ENCODE measurements at places on chromosomes 2 and 18.

DNA sequence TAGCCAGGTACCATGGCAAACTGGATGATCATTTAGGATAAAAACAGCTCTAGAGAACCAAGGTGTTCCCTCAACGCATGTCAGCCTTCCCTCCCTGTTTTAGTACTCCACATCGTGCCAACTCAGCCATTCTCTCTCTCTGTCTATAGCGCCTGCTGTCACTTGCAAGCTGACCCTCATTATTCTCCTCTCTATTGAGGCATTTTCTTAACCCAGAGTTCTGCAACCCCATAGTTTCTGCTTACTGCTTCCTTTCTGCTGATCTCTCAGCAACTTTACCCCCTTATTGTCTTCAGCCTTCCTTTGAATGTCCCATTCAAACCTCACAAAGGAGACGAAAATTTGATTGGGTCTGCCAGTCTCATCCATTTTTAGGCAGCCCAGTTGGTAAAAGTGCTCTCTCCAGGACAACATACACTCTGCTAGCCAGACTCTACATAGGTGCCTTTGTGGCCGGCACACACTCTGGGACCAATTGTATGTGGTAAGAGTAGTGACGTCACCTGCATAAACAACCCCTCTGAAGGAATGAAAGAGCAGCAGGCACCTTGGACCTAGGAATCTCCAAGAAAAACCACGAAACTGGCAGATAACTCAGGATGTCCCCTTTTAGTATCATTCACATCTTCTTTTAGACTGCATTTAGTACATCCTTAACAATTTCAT lies 367.2 kb upstream of the KCNH7 start:
- no peak for DNase-seq

DNA sequence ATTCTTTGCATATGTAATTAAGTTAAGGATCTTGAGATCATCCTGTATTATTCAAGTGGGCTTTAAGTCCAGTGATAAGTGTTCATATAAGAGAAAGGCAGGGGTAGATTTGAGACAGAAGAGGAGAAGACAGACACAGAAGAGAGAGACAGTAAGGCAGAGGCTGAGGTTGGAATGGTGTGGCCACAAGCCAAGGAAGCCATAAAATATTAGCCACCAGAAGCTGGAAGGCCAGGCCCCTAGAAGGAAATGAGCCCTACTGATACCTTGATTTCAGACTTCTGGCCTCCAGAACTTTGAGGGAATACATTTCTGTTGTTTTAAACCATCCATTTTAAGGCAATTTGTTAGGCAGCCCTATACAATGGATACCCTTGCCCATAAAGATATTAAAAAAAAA lies 66.9 kb upstream of the DLX2 start:
- no peak for DNase-seq

GRCh38 chr2:63663013-63663864 lies 74.5 kb downstream of the MDH1 start:
- DNase-seq = no peak

- DNase-seq = no peak
These were observed 6.6 kb downstream of the IL1RN start for GRCh38 chr2:113133704-113134598.

DNA sequence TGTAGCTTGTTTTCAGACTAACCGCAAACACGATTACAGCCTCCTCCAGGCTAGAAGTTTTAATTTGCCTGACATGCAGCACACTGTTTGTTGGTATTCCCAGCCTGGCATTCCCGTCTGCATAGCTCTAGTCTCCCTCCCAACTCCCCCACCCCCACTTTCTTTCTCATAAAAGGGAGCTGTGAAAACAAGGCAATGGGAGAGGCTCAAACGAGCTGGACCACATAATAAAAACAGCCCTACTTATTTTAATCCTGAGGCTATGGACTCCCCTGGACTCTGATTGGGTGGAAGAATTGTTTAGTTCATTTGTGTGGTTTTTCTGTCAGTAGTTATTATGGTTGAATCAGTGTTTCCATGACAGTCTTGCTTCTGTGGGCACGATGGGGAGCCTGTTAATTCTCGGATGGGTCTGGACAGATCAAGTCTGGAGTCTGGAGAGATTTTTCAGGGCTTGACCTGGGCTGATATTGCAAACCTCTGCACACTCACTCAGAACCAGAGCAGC lies 1.2 kb downstream of the STON1 start:
- peak; percentile 35 for DNase-seq

GRCh38 chr2:205321231-205321630 lies 361.1 kb upstream of the NRP2 start:
- DNase-seq = no peak

- no peak for DNase-seq
These were observed 12.6 kb upstream of the TMEM214 start for GRCh38 chr2:27019931-27020855.

- no peak for DNase-seq
These were observed 50.2 kb upstream of the OSR1 start for GRCh38 chr2:19408592-19408991.

DNA sequence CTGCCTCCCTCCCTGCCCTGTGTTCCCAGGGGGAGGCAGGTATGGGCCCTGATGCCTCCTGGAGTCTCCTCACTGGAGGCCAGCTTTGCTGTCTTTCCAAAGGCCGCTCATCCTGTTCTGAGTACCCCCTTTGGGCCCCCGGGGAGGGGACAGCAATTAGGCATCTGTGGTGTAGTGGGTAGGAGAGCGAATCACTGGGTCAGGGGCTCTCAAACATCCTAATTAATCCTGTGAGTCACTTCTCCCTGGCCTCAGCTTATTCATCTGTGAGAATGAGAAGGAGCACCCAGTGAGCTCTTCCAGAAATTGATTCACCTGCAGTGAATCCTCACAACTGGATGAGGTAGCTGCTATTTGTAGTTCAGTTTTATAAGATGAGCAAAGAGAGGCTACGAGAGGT lies 16.4 kb downstream of the TET3 start:
- no peak for DNase-seq

- DNase-seq = no peak
These were observed 193.2 kb downstream of the TPGS2 start for GRCh38 chr18:36635414-36636096.

GRCh38 chr2:146048141-146048540 lies 1528.2 kb upstream of the ZEB2 start:
- DNase-seq = no peak

GRCh38 chr2:196420143-196420542 lies 219.4 kb upstream of the CCDC150 start:
- no peak for DNase-seq

DNA sequence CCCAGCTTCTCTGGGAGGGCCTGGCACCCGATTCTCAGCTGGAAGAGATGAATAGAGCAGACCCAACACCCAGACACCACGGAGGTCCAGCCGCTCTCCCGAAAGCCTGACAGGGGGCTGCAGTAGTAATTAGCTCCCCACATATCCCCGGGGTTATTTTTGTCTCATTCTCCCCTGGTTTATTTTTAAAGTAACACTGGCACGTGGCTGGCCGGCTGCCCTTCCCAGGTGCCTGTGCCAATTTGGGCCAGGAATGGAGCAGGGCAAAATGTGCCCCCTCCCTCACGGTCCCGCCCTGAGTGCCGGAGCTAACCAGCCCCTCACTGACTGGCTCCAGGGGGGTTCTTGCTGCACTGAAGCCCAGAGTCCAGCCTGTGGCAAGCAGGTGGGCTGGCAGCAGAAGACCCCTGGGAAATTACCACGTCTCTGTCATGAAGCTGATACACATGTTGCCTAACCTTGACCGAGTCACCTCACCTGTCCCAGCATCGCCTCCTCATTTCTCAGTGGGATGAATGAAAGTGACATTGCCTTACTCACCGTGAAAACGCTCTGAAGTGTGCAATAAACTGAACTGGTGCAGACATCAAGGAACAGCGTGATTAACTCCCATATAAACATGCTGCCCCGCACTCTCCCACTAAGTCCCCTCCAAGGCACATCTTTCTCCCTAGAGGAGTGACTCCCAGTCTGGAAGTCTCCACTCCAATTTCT lies 18.4 kb downstream of the KCNK3 start:
- DNase-seq = no peak

- no peak for DNase-seq
These were observed 20.2 kb downstream of the CRACDL start for GRCh38 chr2:98915751-98916358.

- no peak for DNase-seq
These were observed 51.6 kb downstream of the APOB start for GRCh38 chr2:20992201-20992711.

DNA sequence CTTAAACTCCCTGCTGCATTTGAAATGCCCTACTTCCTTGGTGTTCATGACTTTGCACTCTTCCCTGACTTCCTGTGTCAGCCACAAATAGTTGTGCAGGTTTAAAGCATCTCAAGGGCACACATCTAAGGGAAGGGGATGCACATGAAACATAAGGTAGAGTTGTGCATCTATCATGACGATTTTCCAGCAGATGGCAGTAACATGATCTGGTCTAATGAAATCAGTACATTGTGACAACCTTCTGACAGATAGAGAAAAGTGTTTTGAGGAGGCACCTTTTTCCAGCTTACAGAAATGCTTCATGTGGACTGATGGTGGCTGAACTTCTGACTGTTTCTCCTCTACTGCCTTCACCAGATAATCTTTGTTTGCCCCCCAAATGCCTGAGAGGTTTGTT lies 238.9 kb downstream of the XIRP2 start:
- no peak for DNase-seq

DNA sequence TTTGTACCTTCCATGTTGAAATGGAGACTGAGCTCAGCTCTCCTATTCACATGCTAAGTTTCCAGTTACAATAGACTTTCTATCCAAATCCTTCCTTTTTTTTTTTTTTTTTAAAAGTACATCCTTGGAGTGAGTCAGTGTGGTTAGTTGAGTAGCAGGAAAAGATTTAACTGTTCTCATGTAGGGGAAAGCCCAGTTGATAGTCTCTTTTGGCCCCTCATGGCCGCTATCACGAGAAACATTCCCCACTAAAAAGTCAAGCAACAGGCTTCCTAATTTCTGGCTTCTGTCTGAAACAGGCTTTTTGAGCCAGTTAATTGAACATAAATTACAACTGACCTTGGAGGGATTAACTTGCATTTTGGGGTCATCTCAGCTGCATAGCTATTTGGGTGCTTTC lies 161.3 kb downstream of the MEIS1 start:
- no peak for DNase-seq

GRCh38 chr2:233807966-233808935 lies 30.1 kb downstream of the MROH2A start:
- DNase-seq = no peak

GRCh38 chr18:55641486-55641885 lies 53.5 kb upstream of the TCF4 start:
- DNase-seq = no peak

- DNase-seq = no peak
These were observed 15.8 kb downstream of the RIOK3 start for GRCh38 chr18:23468753-23469459.

DNA sequence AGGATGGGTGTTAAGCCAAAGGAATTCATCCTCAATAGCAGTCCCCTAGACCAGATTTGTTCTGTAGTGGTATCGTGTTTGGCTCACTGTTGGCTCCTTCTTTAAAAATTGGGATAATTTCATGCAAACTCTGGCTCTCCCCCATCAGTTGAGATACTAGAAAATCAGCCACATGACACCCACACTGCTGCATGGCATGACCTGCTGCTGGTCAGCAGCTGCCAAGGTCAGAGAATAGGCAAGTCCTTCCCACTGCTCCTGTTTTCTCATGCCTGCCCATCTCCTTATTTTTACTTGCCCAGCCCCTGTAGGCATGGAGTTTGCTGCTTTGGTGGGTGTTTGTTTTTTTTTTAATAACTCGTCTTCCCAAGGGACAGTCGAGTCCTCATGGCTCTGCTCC lies 1.0 kb upstream of the SNRNP200 start:
- no peak for DNase-seq

- DNase-seq = no peak
These were observed 764.0 kb downstream of the SUCLG1 start for GRCh38 chr2:83695037-83695436.

DNA sequence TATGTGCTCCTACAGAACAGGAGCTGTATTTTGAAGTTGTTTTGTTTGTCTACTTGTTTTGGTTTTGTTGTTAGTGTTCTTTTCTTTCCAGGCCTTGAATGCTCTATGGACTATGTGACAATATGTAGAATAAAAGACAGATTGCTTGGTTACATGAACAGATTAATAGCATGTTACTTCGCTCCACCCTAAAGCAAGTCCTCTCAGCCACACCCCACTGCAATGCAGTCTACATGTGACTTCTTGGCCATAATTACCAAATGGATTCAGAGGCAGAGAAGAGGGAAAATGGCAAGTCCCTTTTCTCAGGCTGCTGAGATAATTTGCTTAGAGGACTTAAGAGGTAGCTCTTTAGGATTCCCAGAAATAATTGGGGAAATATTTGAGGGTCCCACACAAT lies 123.2 kb upstream of the CYP1B1 start:
- no peak for DNase-seq

DNA sequence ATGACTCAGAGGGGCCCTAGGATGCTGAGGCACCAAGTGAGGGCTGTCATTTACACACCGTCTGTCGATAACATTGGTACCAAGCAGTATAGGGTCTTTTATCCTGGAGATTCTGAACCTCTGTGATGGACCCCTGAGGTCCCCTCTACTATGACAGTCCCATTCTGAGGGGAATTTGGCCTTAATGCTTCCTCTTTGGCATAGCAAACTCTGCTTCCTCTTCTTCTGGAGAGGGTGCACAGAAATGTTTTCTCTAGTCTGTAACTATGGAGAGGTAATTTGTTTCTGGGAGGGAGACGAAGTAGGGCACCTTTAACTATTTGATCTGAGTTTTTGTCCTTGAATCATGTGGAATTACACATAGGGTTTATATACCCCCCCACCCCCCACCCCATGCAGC lies 44.8 kb downstream of the INPP4A start:
- DNase-seq = no peak

DNA sequence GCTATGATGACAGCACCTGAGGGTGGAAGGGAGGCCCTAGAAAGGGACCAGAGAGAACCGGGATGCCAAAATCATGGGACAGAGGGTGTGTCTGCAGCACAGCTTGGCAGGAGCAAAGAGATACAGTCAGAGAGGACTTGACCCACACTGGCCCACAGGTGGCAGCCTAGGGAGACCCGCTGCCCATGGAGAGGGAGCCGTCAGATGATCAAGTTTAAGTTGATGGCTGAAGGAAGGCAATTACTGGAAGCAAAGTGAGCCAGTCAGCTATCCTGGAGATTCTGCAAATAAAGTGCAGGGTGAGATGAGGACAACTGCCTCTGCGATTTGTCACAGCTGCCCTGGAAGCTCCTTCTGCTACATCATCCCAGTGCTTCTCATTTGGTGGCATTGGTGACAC lies 74.0 kb downstream of the CMPK2 start:
- DNase-seq = no peak

- DNase-seq = no peak
These were observed 40.0 kb downstream of the ACOXL start for GRCh38 chr2:110772383-110772755.

- no peak for DNase-seq
These were observed 367.1 kb downstream of the GPD2 start for GRCh38 chr2:156803243-156803642.

GRCh38 chr2:8485736-8486135 lies 196.1 kb upstream of the ID2 start:
- no peak for DNase-seq
